ENCODE measurements at places on chromosomes 4 and X.

GRCh38 chrX:55839485-55839884, 121.9 kb downstream of the RRAGB start:
- no peak for DNase-seq

DNA sequence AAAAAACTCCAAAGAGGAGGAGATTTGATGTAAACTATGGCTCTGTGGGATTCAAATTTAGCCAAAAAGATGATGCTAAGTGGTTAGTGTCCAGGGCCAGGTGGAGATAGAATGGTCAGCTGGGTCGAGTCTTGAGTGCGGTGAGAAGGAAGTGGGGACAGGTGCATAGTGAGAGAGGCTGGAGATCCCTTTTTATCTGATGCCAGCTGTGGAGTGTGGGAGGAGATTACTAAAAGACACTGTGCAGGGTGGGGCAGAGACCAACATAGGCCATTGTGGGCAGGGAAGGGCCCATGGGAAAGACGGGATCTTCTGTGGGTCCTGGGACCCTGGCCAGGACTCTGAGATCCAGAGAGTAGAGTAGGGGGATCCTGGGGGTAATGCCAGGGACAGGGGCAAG, 34.6 kb upstream of the LEF1 start:
- DNase-seq: no peak

DNA sequence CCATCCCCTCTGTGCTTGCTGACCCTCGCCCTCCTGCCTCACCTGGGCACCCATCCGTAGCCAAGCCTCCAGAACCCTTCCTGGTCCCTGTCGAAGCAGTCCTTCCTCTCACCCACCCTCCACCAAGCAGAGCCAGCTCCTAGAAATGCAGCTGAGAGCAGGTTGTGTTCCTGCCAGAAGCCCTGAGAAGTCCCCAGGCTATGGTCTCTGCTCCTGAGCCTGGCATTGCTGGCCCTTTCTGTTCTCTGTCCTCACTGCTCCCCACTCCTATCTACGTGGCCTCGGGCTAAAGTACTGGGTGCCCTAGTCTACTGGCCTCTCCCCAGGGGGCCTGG, 2.1 kb upstream of the CPZ start:
- no peak for DNase-seq

GRCh38 chr4:185912779-185913178, 100.8 kb upstream of the SORBS2 start:
- peak; percentile 17 for DNase-seq

DNA sequence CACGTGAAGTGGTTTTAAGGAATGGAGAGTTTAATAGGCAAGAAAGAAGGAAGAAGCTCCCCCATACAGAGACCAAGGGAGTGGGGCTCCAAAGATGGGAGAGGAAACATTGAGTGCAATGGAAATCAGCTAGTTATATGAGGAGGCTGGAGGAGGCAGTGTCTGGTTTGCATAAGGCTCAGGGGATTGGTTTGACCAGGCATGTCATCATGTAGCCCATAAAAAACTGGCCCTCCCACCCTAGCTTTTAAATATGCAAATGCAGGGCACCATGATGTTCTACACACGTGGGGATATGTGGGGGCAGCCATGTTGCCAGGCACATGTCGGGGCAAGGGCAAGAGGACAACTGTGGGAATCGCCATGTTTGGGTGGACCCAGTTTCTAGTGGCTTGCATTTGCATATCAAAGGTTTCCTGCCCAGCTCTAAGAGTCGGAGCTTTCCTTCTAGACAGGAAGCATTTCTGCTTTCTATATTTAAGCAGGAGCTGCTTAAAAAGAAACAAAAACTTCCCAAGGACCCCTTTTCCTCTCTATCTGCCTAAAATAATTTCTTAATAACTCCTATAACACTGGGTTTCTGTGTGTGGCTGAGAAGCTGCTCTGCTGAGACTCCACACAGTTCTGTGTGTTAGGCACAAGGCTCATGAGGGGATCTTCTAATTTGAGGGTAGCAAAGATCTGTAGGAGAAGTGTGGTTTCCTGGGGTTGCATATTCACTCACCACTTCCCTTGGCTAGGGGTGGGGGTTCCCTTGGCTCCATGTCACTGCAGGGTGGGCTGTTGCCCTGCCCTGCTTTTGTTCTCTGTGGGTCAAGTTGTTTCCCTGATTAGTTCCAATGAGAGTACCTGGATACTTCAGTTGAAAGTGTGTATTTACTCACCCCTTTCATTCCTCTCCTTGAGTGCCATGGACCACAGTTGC, 113.5 kb downstream of the VSIG4 start:
- no peak for DNase-seq

- DNase-seq: no peak
Measured at GRCh38 chr4:139282721-139283075, 2.7 kb upstream of the MGARP start.

All from RWPE1 (cell line).